Activated naive CD4-positive, alpha-beta T cell (primary cell): ENCODE measurements at places on chromosomes 13 and 19.

DNA sequence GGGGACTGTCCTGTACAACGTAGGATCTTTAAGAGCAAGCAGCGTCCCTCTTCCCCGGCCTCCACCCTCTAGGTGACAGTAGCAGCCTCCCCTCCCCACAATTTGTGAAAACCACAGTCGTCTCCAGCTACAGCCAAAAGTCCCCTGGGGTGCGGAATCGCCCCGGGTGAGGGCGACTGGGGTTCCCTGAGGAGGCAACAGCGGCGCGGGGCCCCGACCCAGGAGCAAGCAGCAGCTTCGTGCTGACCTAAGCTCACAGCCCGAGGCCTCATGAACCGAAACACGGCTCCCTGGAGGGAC is 322 bp downstream of the ZNF558 start:
- DNase-seq: no peak

GRCh38 chr13:108681986-108682575 is 52.7 kb downstream of the MYO16 start:
- no peak for DNase-seq

GRCh38 chr13:75870397-75870903 is 234.3 kb downstream of the LMO7 start:
- DNase-seq: no peak

DNA sequence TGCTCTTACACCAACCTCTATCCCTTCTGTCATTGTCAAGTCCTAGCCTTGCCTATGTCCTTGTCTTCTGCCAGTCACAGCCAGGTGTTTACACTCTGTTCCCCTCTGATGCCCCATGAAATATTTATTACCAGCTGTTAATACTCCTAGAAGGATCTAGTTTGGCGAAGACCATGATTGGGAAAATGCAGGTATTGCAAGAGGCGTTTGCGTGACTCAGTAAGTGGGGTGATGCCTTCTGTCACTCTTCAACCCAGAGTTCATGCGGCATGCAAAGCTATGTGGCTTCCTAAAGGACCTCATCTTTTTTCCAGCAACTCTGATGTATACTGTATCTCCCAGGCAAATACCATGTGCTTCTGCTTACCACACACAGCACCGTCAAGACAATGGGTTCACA is 81.8 kb upstream of the GJB6 start:
- DNase-seq: no peak

GRCh38 chr13:110220471-110220870 is 86.5 kb downstream of the COL4A1 start:
- DNase-seq: no peak

- no peak for DNase-seq
Observed at GRCh38 chr19:54364775-54365257, at the start of gene LAIR1. Gene LAIR1 (minus strand): TSS chr19:54364931. CDS start chr19:54364804, 127 bp downstream.

- DNase-seq: no peak
Observed at GRCh38 chr13:40480012-40480914, 186.2 kb downstream of the FOXO1 start.

GRCh38 chr13:52195401-52195837 is 36.0 kb upstream of the NEK3 start:
- DNase-seq: peak; percentile 11

- DNase-seq: no peak
Observed at GRCh38 chr19:18896421-18896841, 473 bp upstream of the CERS1 start.

GRCh38 chr19:34082289-34083077 is 89.8 kb upstream of the LSM14A start:
- no peak for DNase-seq

GRCh38 chr13:91046715-91047327 is 300.7 kb upstream of the MIR17HG start:
- DNase-seq: no peak

GRCh38 chr19:40143612-40144011 is 47.6 kb upstream of the MAP3K10 start:
- no peak for DNase-seq

- no peak for DNase-seq
Observed at GRCh38 chr19:28508666-28509065, 704.3 kb downstream of the UQCRFS1 start.

DNA sequence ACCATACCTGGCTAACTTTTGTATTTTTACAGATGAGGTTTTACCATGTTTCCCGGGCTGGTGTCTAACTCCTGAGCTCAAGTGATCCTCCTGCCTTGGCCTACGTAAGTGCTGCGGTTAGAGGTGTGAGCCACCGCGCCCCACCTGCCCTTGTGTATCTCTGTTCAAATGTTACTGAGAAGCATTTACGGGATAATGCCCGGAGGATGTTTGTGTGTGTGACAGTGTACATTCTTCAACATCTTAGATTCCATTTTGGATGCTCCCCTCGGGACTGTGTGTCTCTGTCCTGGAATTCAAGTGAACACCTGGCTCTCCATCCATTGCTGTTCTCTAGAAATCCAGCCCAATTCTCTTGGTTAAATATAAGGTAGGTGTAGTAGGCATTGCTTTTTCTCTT is 93.7 kb downstream of the NLRP12 start:
- DNase-seq: no peak

DNA sequence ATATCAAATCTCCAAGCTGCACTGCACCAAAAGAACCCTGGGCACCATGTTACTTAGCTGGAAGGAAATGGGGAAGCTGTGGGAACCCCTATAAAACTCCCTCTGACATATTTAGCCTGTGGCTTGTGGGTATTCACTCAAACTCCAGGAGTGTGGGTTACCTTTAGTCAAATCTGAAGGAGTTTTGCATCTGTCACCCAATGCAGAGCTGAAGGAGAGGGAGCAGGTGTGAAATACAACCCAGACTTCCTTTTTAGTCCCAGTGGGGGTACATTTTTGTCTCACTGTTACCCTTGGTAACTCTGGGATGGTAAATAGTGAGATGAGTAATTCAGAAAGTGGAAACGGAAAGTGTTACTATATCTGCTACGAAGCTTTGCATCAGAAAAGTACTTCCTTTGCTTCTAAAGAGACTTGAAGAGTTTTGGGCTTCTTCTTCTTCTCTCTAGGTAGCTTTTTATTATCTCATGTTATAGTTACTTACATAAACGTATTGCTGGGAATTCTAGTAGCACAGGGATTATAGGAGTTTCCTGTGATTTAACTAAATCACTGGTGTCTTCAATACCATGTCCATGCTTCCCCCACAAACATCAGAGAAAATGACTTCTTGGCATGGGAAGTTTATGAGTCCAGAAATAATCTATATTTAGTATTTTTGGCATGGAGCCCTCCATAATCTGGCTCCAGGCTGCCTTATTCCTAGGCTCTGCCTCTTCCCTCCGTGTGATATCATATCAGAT is 105.9 kb downstream of the AKAP11 start:
- no peak for DNase-seq

GRCh38 chr19:46631481-46631880 is 4.5 kb downstream of the GNG8 start:
- no peak for DNase-seq
